ENCODE measurements at places on chromosomes 5 and 9.

- DNase-seq, result no peak
Measured at GRCh38 chr5:42810834-42811590, 680 bp downstream of the SELENOP start.

- peak; percentile 27 for DNase-seq
Measured at GRCh38 chr9:107712390-107712789, 222.8 kb upstream of the KLF4 start.

DNA sequence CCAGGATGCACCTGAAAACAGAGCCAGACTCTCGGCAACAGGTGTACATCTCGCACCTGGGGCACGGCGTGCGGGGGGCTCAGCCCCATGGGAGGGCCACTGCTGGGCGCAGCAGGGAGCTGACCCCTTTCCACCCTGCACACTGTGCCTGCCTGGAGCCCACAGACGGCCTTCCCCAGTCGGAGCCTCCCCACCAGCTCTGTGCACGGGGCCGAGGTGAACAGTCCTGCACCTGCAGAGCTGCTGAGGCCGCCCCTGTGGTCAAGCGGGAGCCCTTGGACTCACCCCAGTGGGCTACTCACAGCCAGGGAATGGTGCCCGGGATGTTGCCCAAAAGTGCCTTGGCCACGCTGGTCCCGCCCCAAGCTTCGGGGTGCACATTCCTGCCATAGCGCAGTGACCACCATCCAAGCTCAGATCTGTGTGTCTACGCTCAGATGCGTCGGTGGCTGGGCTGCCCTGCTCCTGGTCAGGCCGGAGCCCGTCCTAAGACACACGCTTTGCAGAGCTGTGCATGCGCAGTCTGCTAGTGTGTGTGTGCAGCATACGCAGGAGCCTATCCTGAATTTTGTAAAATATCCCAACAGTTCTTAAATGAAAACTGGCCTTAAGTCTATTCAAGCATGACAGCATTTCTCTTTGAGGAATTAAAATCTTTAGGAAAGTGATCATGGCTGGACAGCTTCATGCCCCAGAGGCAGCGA, 8.4 kb upstream of the EXOC3 start:
- DNase-seq, result no peak

GRCh38 chr5:138273834-138274188, 610 bp downstream of the GFRA3 start:
- DNase-seq, result no peak

GRCh38 chr5:78025540-78025939, 249.4 kb upstream of the TBCA start:
- no peak for DNase-seq

DNA sequence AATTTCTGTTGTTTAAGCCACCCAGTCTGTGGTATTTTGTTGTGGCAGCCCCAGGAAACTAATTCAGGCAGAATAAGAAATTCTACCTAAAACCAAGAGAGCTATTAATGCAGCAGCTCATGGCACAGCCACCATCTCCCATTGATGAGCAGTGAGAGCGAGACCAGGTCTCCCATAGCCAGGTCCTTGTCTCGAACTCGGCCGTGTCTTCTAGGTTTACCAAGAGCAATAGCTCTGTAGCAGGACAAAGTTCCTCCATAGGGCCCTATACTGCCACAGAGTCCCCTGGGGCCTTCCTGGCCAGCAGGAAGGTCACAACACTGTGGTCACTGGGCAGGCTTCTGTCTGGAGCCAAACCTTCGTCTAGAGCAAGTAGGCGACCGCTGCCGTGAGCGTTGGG, 34.5 kb upstream of the TJP2 start:
- no peak for DNase-seq

DNA sequence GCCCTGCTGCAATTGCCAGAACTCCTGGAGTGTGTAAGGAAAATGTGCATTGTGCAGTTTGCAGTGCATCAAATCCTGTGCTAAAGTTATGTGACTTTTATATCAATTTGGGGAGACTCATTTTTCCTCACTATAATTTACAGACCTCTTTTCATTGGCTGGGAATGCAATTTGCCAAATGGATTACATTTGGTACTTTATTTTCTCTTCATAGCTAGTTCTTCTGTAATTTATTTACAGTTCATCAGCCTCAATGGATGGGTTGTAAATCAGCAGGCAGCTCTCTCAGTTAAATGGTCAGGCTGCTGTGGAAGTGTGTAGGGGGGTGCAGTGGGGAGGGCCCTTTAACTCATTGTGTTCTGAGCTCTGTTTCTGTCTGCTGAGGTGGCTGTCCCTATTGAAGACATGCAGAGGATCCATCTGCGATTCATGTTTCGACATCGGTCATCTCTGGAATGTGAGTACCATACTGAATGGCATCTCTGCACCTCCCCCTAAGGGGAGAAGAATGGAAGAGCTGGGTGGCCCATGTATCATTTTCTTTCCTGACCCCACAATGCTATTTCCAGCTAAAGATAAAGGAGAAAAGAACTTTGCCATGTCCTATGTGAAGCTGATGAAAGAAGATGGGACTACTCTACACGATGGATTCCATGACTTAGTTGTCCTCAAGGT, 74.6 kb downstream of the DOCK2 start:
- no peak for DNase-seq

DNA sequence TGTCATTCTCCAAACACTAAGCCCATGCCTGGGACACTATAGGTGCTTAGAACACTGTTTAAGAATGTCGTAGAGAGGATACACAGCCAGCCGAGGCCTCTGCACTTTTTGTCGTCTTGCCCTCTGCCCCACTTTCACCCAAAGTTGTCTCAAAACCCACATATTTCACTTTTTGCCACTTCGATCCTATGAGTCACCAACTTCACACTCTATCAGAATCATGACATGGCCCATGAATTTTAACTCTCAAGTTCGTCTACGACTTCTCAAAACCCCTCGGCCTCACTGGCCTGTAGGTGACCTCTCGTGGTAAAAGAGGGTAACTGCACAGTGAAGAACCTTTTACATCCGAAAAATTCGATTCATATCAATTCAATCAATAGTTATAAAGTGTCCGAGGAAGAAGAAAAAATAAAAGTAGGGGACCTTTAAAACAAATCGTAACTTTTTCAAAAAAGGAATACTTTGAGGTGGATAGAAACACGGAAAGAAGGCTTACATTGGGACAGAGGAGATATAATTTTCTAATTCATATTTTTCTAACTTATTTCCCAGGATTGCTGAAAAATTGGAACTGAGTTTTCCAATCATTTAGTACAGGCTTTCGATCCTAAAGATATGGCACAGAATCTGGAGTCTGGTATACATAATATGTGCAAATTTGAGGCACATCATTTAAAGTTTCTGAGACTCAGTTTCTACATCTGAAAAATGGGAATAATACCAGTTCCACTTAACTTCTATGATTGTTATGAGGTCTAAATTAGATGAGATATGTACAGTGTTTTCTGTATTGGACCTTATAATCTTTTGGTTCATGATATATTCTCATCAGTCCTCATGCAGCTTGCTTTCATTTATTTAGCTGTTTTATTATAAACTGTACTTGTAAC, 122.6 kb downstream of the APBA1 start:
- peak; percentile 64 for DNase-seq

DNA sequence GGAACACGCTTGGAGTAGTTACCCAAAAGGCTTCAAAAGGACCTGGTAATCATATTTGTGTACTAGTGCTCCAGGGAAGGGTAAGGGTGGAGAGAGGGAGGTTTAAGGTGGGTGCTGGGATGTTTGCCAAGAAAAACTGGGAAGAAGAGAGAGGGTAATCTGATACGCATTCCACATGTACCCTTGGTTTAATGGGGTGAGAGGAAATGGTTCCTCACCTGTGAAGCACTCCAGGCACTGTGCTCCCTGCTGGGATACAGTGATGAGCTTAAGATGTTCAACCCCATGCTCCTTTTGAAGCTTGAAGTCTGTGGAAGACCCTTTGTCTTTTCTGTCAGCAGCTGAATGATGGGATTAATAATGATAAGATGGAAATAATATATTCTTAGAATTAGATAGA, 98.4 kb downstream of the COX7C start:
- no peak for DNase-seq

GRCh38 chr5:38749861-38750260, 96.0 kb upstream of the OSMR start:
- DNase-seq, result no peak

DNA sequence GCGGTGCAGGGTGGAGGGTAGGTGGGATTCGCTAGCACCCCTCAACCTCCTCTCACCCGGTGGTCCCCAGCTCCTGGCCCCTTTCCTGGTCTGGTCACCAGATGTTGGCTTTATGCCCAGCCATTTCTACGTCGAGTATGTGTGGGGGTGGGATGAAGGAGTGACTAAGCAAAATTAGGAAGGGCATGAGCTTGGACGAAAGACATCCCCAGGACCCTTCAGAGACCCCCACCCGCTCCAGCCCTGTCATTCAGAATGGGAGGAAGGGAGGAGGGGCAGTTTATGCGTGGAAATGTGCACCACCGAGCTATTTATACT, 742 bp downstream of the BHMT2 start:
- DNase-seq, result peak; percentile 78

DNA sequence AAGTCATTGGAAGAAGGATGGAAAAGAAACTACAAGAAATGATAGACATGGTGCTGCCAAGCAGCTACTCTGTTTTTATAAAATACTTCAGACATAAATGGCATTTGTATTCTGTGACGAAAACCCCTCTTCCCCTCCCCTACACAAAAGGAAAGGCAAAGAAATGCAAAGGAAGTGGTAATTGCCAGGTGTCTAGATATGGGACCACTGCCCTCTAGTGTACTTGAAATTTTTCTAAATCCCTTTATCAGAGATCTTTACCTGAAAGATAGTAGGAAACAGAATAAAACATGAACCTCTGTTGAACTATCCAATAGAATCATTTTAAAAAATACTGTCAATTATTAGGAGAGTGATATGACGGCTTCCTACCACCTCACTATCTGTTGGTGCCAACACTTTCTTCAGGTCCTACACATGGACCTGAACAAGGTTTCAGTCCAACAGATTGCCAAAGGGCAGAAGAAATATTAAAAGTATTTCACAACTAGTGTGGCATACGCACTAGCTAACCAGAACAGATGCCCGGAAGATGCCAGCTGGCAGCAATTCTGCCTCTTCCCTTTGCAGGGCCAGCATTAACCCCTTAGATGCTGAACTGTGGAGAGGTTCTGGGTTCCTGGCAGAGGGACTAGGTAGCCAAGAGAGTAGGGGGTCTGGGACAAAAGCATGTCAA, 104.1 kb downstream of the TSSK1B start:
- DNase-seq, result peak; percentile 63

GRCh38 chr5:134445856-134446818, 34.5 kb upstream of the CDKN2AIPNL start:
- DNase-seq, result no peak

DNA sequence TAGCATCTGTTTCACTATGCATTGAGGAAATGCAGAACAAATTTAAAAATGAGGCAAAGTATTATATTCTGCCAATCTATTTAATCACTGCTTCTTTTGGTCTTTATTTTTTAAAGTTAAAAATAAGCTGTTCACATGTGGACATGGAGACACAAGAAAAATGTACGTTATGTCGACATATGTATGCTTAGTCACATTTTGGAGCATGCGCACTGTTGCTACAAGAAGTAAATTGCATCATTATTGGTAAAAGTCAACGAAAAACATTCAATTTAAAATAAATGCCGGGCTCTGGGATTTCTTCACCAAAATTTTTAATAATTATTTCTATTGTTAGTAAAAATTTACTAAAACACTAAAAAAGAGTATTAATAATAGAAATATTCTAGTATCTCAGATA, 876.3 kb upstream of the CTNND2 start:
- DNase-seq, result no peak

DNA sequence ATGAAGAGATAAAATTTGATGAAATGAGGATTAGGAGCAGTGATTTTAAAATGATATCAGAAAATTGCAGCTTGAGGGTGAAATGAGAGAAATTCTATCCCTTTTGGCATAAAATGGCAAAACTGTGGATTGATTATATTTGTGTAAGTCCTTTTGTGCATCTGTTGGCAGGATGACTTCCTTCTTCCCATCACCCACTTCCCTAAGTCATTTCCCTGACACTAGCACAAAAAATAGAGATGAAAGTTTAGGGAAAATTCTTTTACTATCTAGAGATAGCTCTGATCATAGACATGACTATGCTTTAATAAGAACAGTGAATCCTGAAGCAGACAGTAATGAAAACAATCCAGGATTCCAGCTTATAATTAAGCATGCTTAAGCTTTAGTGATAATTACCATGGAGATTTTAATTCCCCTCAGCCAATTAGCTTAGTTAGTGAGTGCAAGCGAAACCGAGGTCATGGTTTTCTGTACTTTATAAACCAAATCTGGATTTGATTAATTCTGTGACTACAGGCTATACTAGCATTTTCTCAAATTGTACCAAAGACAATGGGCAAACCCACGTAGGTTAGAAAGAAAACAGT, 163.6 kb upstream of the TARS1 start:
- no peak for DNase-seq

GRCh38 chr9:88521308-88521707, 13.7 kb upstream of the NXNL2 start:
- DNase-seq, result no peak

- no peak for DNase-seq
Measured at GRCh38 chr5:158739951-158740757, 359.6 kb downstream of the EBF1 start.

DNA sequence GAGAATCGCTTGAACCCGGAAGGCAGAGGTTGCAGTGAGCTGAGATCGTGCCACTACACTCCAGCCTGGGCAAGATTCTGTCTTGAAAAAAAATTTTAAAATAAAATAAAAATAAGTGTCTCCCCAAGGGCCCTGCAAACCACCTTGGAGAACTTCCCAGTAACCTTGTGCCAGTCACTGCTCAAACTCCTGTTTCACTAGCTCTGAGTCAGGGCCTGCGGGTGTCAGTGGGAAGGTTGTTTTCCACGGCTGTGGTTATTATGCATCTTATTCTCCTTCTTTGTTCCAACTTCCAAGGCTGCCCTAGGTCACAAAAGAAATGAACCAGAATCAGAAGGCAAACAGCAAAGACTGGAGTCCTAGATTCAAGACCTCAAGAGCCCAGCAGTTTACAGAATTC, 246.7 kb downstream of the ADAMTSL1 start:
- no peak for DNase-seq

DNA sequence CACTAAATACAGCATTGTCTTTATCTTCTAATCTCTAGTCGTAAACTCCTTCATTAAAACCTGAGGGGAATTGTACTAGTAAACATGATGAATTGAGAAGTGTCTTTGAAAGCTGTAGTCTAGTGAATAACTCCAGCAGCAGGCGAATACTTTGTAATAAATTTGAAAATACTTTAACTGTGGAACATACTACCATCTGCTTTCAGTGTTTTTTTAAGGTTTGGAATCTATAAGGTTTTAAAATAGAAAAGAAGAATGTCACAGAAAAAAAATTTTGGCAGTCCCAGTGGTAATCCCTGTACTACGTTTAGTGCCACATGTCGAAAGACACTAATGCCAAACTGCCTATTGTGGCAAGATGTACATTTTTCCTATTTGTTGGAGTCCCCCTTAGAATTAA, 379.0 kb upstream of the NUDT12 start:
- no peak for DNase-seq

DNA sequence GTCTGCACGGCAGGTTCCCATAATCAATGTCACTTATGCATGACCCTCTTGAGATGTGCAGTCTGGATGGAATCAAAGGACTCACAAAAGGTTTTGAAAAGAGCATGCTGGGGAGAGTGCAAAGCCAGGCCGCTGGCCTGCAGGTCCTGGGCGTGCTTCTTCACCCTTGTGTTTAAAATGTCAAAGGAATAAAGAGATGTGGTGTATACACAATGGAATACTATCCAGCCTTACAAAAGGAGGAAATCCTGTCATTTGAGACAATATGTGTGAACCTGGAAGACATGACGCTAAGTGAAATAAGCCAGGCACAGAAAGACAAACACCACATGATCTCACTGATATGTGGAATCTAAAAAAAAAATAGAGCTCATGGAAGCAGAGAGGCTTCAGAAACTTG, 137.5 kb upstream of the PHYKPL start:
- no peak for DNase-seq

- no peak for DNase-seq
Measured at GRCh38 chr9:120350596-120350995, 229.4 kb downstream of the CDK5RAP2 start.
